Kidney epithelial cell (primary cell): ENCODE measurements at places on chromosomes 7 and 10. TPM values are rescaled to one million over a fixed set of nuclear protein-coding genes. Genes with fewer than 3 reads are reported as not detected.

The SAP25 gene
- total RNA-seq, result 0.62 TPM in 1 of 2 replicates, not detected in the other

The AFAP1L2 gene
- 8.1 and 10.2 TPM in 2 replicates for total RNA-seq

The POLR2J gene
- total RNA-seq, result 36.2 and 47.6 TPM in 2 replicates

DNA sequence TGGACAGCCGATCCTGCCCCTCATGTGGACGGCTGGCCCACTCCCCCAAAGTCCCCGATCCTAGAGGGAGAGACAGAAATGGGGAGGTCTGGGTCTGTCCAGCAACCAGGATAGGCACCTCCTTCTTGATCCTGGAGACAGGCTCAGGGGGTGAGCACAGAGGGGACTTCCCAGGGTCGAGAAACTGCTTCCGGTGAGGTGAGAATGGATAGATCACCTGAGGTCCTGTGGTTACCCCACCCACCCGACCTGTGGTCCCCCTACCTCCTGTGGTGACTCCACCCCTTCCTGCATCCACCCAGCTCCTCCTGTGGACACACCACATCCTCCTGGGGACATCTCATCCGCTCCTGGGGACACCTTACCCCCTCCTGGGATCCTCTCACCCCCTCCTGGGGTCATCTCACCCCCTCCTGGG, 27.4 kb upstream of the RASGEF1A start:
- no peak for DNase-seq

- no peak for DNase-seq
Observed at GRCh38 chr7:138515001-138515528, 55.0 kb downstream of the TRIM24 start.

The CCL24 gene
- not detected in 2 replicates for total RNA-seq

- no peak for DNase-seq
Observed at GRCh38 chr10:85623758-85624157, 742.8 kb downstream of the GRID1 start.

DNA sequence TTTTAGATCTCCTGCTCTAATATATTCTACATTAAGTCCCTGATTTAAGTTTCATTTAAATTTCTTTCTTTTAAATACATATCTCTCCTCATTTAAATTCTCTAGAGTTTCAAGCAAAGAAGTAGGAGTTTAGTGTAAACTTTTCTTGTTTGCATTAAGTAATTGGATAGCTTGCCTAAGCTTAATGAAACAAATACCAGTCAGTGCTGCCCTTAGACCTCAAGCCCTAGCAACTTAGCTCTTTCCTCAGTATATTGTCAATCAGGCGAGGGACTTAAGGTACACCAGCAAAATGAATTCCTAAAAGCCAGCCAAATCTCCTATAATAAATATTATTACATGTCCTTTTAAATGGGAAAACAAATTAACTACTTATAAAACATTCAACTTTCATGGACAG, 101.5 kb downstream of the CHCHD3 start:
- no peak for DNase-seq

DNA sequence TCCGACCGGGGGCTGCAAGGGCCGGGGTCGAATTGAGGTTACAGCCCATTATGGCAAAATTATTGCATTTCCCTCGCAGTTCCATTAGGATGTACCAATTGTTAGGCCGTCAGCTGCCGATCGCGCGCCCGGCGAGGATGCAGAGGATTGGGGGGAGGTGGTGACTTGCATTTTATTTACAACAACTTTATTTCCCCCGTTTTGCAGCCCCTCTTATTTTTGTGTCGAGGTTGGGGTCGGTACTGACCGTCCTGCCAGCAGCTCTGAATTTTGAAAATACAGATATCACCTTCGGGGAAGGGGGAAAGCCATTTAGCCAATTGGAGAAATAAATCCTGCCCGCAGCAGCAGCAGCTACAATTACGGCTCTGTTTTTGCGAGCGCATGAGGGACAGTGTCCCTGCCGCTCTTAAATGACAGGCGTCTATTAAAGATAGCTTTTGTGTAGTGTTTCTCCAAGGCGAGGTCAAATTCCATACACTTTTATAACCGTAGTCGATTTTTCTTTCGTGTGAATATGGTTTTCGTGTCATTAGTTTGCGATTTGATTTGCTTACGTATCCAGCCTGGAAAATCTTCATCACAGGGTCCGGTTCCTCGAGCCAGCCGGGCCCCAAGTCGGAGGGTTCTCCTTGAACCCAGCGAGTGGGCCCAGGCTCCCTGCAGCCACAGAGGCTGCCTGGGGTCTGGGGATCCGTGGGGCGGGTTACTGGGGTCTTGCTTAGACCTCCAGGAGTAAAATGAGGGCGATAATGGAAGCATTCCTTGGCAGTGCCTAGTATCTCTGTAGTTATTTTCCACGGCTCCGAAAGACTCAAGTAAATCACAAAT, 684 bp upstream of the HOXA5 start:
- no peak for DNase-seq

GRCh38 chr10:43071865-43072650, 4.8 kb upstream of the RET start:
- DNase-seq, result no peak

- no peak for DNase-seq
Observed at GRCh38 chr7:659996-660395, 66.5 kb upstream of the DNAAF5 start.

GRCh38 chr7:78368771-78369170, 570.2 kb downstream of the PHTF2 start:
- no peak for DNase-seq

DNA sequence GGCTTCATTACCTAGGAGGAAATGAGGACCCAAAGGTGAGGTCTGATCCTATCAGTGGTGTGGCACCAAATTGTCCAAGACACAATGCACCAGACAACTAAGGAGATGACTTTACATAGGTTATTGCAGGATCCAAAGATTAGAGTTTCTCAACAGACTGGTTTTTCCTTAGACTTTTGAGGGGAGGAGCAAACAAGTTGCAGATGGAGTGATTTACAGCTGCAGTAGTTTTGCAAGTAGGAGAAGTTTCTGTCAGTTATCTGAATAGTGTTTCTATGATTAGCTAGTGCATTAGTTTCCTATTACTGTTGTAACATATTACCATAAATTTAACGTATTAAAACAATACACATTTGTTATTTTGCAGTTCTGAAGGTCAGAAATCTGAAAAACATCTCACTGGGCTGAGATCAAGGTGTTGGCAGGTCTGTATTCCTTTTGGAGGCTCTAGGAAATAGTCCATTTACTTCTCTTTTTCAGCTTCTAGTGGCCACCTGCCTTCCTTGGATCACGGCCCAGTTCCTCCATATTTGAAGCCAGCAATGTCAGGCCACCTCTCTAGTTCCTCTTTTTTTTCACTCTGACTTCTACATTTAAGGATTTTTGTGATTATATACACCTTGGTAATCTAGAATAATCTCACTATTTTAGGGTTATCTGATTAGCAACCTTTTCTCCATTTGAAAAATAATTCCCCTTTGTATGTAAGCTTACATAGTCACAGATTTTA, 994.9 kb downstream of the REEP3 start:
- no peak for DNase-seq

- DNase-seq, result no peak
Observed at GRCh38 chr7:27616914-27617548, 45.7 kb downstream of the HIBADH start.

DNA sequence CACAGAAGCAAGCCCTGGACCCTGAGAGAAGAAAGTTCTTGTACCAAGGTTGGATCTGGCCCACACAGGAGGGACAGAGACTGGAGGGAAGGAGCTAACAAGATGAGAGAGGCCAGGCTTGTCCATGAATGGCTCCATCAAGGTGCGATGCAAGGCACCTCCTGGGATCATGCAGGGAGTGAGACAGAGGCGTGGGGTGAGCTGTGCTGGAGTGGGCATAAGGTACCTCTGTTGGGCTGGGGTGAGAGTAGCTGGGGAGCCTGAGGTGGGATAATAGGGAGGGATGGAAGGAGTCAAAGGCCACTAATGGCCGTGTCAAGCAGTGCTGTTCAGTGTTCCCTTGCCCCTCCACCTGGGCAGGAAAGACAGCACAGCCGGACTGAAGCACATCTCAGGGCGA, 9.9 kb downstream of the TMEM72 start:
- DNase-seq, result no peak

- DNase-seq, result no peak
Observed at GRCh38 chr7:16803881-16804673, 722 bp downstream of the AGR2 start.

DNA sequence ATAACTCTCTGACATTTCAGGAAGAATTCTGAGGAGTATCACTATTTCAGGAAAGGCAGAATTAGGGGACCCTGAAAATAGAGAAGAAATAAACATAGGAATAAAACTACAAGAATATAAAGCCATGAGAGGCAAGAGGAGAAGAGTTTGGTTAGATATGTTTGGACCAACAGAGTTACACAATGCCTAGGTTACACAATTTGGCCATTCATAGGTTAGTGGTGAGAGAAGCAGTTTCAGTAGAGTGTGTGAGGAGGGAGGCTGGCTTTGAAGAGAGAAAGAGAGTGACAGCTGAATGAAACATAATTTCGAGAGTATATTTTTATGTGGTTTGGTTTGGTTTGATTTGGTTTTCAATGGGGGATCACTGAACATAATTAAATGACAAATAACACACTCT, 783.2 kb upstream of the LRRN3 start:
- no peak for DNase-seq

The COL28A1 gene
- 0.14 and 0.21 TPM in 2 replicates for total RNA-seq

The IFIT1 gene
- 10.4 and 12.7 TPM in 2 replicates for total RNA-seq

DNA sequence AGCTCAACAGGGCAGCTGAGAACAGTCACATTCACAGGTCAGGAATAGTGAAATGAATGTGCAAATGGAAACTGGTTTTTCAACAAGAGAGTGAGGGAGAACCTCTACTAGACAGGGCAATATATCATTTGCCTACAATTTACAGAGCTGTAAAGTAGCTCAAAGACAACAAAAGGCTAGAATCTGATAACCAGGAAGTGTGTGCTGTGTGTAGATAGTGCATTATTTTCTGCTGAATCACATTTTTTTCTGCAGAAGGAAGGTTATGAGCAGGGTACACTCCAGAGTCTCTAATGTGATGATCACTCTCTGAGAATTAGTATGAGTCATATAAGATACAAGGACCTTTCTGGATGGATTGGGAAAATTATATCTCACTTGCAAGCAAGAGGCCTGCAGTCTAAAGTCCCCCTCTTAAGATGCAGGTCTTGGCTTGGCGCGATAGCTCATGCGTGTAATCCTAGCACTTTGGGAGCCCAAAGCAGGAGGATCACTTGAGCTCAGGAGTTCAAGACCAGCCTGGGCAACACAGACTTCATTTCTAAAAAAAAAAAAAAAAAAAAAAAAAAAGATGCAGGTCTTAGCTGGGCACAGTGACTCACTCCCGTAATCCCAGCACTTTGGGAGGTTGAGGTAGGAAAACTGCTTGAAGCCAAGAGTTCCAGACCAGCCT, 59.9 kb upstream of the COBL start:
- peak; percentile 43 for DNase-seq

The EPHA1 gene
- total RNA-seq, result 7.9 and 27.5 TPM in 2 replicates

The H2BK1 gene
- not detected in 2 replicates for total RNA-seq

- no peak for DNase-seq
Observed at GRCh38 chr7:100013328-100013676, 2.1 kb upstream of the ZKSCAN1 start.

- DNase-seq, result no peak
Observed at GRCh38 chr10:128723631-128724205, 597.5 kb upstream of the MKI67 start.

The EN2 gene
- total RNA-seq, result 0.07 and 0.17 TPM in 2 replicates

The IDI2 gene
- total RNA-seq, result 0.13 TPM in 1 of 2 replicates, not detected in the other

- no peak for DNase-seq
Observed at GRCh38 chr10:68989317-68989990, 851 bp downstream of the KIFBP start.

DNA sequence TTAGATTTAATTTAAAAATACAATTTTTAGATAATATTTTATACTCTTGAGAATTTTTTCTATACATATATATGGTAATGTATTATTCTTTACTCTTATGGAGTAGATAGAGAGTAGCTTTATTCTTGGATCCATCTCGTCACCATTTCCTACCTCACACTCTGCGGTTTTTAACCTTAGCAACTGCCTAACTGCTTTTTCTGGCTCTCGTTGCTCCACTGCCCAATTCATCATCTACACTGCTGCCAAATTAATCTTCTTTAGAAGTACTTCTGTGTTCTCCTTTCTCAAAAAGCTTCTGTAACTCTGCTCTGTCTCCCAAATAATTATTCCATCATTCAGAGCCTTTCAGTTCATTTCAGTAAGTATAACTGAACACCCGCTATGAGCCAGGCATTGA, 35.3 kb downstream of the CAPZA2 start:
- no peak for DNase-seq

DNA sequence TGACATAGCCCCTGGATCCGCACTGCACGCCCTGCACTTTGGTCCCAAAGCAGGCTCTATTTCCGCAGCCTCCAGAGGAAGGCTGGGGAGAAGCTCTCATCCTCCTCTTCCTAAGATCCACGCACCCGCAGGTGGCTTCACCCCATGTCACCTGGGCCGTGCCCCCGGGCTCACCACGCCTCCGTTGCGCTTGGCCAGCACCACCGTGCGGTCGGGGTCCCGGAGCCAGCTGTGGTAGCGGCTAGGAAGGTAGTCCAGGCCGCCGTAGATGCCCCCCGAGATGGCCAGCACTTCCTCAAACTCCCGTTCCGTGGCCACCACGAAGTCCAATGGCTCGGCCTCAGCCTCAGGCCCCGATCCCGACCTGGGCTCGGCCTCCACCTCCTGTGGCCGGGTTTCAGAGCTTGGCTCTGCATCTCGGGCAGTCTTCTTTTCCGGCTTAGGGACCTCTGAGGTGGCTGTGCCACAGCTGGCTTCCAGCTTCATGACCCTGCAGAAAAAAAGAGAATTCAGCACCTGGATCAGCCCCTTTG, 5.7 kb downstream of the NAT16 start:
- no peak for DNase-seq

- DNase-seq, result no peak
Observed at GRCh38 chr7:147923841-147924240, 666.7 kb upstream of the C7orf33 start.
